Non-pigmented ciliary epithelial cell (primary cell): ENCODE measurements at places on chromosomes 6 and 20.

DNA sequence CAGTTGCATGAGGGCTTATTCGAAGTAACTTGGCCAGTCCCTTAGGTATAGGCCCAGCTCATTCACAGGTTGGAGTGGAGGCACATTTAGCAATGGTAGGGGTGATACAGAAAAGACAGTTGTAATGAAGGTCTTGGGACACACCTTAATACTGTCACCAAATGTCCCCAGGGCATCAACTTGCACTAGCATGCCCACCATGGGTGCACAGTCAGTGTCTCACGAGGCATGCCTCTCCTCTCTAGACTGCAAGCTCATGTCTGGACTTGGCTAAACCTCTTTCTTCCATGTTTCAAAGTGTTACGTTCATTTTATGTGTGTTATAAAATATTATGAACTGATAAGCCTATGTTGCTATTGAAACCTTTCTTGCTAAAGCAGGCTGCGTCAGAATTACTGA, 124.0 kb upstream of the ECI2 start:
- DNase-seq, result no peak

DNA sequence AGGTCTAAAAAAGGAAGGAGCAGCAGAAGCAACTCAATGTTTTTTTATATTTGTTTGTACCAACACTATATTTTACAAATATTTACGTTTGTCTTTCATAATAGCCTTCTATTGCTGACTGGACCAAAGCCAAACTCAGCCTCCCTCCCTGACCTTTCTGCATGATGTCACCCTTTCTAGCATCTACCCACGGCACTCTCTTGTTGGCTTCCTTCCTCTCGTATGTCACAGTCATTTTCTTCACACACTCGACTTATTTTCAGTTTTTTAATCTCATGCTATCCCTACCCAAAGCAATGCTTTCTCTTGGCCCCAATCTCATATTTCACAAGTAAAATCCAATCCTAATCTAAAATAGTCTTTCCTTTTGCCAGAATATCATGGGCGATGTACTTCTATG, 16.3 kb upstream of the FAM8A1 start:
- no peak for DNase-seq

- no peak for DNase-seq
Observed at GRCh38 chr6:44976677-44977641, 351.2 kb upstream of the RUNX2 start.

GRCh38 chr20:32518593-32519380, 66.3 kb downstream of the NOL4L start:
- no peak for DNase-seq

- DNase-seq, result no peak
Observed at GRCh38 chr6:41739041-41739440, 3.6 kb upstream of the TFEB start.

DNA sequence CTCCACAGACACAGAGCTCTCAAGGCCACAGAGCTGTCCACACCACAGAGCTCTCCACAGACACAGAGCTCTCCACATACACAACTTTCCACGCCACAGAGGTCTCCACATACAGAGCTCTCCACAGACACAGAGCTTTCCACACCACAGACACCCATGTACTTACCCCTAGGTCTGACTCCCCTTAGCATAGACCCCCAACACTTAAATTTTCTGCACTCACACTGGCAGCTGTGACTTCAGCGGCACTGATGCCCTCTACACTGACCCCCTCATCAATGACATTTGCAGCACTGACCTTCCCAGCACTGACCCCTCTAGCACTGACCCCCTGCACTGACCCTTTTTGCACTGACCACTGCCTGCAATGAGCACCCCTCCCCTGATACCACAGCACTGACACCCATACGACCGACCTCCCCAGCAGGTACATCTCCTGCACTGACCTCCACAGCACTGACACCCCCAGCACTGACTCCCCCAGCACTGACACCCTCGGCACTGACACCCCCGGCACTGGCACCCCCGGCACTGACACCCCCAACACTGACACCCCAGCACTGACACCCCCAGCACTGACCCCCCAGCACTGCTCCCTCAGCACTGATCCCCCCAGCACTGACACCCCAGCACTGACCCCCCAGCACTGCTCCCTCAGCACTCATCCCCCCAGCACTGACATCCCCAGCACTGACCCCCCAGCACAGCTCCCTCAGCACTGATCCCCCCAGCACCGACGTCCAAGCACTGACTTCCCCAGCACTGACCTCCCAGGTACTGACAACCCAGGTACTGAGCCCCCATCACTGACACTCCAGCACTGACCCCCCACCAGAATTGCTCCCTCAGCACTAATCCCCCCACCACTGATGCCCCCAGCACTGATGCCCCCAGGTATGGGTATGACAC, 56.5 kb downstream of the ERMARD start:
- DNase-seq, result no peak

DNA sequence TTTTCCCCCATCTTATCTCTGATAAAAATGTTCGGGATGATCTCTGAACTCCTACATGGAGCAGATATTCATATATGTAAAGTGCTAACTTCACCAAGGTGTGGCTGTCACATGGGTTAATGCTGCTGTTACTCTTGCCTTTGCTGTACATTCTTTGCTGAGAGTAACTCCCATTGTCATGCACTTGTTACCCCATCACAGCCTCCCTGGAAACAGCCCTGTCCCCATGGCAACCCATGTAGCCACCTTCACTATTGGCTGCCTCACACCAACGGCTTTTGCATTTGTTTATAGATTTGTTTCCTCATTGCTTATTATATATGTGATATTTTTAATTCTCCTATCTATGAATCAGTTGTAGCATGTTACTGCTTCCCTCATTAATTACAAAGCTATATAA, 17.3 kb upstream of the IBTK start:
- DNase-seq, result no peak

DNA sequence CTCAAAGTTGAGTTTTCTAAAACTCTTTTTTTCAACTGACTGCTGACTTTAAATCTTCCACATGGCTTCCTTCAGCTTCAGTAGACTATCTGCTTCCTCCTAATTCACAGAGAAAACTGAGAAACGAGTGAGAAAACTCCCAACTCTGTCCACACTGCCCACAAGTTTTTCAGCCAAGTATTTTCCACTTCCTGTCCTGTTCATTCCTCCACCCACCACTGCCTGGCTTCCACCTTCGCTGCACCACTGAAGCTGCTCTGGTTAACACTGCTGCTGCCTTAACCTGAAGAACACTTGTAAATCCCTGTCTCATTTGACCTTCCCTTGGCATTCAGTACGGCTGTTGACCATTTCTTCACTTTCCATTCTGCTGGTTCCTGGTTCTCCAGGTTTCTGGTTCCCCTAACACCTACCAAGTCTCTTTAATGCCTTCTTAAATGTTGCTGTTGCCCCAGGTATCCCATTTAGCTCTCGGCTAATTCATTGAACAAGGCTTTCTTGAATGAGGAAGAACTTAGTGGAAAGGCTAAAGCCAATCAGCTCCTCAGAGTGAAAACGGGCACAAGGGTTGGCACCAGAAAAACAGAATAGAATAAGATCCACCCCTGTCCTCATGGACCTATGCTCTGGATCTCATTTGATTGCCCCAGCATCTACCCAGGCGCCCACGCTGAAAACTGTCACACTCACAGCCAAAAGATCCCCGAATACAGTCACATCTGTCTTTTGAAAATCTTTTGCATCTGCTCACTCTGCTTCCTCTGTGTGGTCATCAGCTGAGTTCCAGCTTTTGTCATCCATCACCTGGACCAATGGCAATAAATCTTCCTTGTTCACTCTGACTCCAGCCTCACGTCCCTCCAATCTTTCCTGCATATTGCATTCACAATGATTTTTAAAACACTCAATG, 104.4 kb upstream of the TAB2 start:
- DNase-seq, result no peak

DNA sequence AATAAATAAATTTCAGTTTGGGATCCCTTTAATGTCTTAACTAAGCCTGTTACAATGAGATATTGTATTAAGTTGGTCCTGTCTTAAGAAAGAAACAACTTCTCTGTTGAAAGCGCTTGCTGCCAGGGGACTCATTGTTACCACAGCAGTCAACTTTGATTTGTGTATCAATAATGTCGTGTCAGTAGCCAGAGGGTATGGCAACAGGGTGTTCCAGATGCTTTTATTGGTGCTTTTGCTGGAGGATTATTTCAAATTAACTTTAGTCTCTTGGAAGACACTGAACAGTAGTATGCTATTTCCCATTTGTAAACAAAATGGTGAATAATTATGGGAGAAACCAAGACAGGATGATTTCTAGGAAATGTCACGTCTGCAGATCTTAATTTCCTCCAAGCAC, 91.9 kb upstream of the TSHZ2 start:
- DNase-seq, result no peak

GRCh38 chr6:17038316-17038715, 63.5 kb upstream of the STMND1 start:
- no peak for DNase-seq

- no peak for DNase-seq
Observed at GRCh38 chr6:141992109-141992508, 140.6 kb upstream of the GJE1 start.

DNA sequence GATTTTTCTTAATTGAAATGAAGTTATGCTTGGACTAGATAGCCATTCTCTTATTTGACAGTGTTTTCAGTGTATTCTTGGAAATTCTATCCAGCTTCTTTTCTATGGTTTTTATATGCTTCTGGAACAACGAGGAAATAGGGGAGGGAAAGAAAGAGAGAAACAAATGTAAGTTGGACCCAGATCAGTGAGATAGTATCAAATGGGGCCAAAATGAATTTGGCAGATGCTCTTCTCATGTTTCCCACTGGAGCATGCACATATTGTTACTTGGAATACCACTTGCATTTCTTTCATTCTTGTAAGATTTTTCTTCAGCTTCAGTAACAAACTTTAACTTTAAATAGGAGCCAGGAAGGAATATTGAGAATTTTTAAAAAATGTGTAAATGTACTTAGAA, 312.3 kb downstream of the PRL start:
- no peak for DNase-seq

GRCh38 chr20:24357177-24357576, 112.3 kb upstream of the SYNDIG1 start:
- no peak for DNase-seq

GRCh38 chr6:20203561-20204511, 8.4 kb downstream of the MBOAT1 start:
- DNase-seq, result no peak

GRCh38 chr6:89242574-89243330, 25.6 kb upstream of the GABRR1 start:
- peak; percentile 23 for DNase-seq

DNA sequence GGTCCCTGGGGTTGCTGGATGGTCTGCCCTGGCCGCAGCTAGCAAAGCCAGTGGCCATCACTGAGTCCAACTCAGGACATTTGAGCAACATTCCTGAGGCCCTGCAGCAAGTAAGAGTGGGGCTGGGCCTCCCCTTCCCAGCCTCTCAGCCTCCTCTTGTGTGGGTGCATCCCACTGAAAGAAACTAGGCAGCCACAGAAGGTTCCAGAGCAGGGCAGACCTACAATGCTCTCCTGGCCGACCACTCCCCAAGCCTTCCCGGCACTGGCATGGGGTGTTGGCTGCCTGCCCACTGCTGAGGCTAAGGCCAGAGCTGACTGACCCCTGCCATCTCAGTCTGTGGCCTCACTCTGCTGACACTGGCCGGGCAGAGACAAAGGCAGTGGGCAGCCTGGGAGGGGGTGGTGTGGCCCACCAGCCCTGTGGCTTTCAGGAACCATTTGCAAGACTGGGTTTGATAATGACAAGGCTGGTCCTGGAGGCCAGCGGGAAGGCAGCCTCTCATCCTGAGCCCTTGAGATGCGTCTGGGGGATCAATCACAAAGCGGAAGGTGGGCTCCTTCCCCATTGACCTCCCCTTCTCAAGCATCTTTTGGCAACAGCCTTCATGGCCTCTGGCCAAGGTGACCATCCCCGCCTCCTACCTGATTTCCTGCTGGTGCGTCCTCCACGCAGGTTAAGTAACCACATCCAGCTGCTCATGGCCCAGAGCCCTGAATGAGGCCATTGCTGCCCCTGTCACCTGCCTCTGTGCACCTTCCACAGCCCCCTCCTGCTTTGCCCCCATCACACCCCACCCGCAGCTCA, 9.6 kb downstream of the DLGAP4 start:
- DNase-seq, result no peak

- DNase-seq, result no peak
Observed at GRCh38 chr6:6328451-6328850, 8.0 kb upstream of the F13A1 start.
